ENCODE measurements at places on chromosomes 7 and 10. TPM values are rescaled to one million over a fixed set of nuclear protein-coding genes. Genes with fewer than 3 reads are reported as not detected.

- no peak for DNase-seq
These were observed 16.4 kb downstream of the FZD1 start for GRCh38 chr7:91280604-91281003.

DNA sequence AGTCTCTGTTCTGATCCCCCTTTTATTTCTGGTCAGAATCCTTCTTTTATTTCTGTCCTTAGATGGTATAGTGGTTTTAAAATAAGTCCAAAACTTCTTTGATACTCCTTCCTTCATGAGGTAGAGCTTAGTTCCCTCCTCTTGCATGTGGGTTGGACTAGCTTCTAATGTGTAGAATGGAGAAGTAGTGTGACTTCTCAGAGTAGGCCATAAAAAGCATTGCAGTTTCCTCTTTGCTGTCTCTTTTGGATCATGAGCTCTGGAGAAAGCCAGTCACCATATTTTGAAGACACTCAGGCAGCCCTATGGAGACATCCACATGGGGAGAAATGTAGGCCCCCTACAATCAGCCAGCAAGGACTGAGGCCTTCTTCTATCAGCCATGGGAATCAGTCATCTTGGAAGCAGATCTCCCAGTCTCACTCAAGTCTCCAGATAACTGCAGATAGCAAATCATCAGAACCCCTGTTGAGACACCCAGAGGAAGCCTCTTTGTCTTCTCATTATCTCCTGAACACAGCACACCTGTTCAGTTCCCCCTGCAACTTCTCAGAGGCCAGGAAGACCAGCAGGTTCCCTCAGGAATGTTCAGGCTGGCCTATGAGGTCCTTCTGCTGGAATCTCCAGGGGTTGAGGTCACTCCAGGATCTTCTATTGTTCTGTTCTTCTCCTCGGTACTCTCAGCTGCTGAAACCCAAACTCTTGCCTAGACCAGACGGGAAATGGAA lies 511.9 kb upstream of the ZMIZ1 start:
- DNase-seq, result no peak

DNA sequence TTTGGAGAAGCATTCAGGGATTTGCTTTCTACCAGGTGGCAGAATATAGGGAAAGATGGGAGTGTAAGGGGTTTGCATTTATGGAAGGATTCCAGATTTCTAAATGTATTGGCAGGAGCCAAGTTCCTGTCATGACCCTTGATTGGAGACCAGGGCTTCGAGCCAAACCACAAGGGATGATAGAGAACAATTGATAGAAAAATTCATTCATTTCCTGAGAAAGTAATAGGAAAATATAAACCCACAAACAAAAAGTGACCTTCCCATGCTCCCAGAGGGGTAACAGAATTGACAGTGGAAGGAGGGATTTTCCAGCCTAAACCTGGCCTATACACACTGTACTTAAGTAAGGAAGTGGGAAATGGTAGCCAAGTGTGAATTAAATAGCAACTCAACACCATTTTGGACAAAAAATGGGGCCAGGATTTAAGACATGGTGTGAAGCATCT lies 22.4 kb upstream of the IFIT2 start:
- peak; percentile 72 for DNase-seq

- no peak for DNase-seq
These were observed 90.7 kb downstream of the APBB1IP start for GRCh38 chr10:26528715-26529393.

DNA sequence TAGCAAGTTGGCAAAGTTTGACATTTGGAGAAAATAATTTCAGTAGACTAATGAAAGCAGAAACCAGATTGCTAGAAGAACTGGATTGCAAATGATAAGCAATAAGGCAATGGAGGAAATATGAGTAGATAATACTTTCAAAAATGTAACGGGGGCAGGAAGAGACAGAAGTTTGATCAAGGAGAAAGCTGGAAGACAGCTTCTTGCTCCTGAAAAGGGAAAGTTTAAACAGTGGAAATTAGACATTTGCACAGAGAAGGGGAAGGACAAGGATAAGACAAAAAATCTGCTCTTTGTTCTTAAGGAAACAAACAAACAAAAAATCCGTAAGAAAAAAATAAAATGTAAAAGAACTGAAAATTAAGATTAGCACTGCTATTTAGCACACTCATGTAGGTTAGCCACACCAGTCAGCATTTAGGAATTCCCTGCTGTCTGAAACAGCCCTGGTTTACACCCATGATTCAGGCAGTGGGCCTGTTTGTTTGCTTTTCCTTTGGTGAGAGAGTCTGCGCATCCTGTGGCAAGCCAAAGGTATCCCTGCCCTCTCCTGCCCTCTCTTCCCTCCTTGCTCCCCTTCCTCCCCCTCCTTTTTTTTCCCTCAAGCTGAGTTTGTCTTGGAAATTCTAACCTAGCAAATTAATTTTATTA lies 104.3 kb upstream of the CAV2 start:
- DNase-seq, result peak; percentile 98

- DNase-seq, result no peak
These were observed 63.9 kb downstream of the VOPP1 start for GRCh38 chr7:55508221-55509011.

The PITX3 gene
- not detected for polyA plus RNA-seq

The ABCC2 gene
- polyA plus RNA-seq, result 0.17 TPM

The ENKUR gene
- 0.06 TPM for polyA plus RNA-seq

The OR9A2 gene
- not detected for polyA plus RNA-seq
